ENCODE measurements at places on chromosomes 6 and 20.

DNA sequence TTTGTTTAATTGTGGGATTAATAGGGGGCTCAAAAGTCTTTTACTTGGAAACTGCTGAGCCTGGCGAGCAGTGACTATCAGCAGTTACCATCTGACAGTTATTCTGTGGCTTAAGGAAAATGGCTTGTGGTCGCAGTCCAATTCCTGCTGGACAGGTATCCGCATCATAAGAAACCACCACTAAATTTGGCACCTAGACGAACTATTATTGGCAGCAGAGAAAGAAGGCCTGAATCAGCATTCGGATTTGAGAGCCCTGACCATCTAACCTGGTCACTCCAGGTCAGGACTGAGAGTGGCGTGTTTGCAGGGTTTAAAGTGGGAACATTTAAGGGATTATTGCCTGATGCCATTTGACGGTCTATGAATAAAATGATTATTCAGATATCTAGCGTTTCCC lies 146.4 kb downstream of the RPS12 start:
- no peak for DNase-seq

DNA sequence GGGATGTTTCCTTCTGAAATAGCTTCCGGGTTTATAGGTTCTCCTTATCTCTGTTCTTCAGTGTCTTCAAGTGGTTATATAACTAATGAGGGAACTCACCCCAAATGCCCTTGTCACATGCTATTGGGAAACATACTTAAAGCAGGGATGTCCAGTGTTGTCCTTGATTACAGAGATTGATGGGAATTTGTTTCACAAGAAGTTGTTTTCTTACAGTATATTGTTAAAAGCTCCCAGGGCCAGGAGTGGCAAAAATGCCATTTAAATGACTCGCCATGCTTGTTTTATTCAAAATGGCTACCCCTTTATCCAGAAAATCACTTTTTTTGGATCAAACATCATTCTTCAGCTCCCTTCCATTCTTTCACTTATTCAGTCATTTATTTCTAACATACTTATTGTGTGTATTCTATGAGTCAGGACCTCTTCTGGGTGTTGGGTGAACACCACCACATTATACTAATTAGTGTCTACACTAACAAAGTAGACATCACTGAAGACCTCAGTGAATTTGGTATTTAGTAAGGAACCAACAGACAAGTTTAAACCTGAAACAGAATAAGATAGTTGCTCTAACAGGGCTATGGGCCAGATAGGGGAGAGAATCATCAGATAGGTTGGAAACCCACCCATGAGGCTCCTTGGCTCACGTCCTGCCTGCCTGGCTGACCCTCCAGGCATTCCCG lies 791.1 kb downstream of the MAFB start:
- no peak for DNase-seq

DNA sequence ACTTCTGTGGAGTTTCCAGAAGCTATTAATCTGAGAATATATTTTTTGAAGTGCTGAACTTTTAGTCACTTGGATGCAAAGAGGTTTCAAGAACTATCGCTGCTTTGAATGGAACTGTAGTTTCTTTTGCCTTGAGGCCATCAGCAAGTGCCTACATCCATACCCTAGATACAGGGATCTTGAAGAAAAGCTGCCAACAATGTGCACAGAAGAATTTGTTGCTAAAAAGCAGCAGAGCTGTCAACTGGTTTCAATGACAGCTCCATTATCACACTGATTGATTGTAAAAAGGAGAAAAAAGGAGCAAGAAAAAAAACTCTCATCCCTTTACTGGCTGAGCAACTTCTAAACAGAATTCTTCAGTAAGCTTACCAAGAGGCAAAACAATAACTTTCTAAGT lies 251.0 kb upstream of the NRSN1 start:
- DNase-seq, result no peak

- no peak for DNase-seq
Observed at GRCh38 chr20:40930561-40930960, 98.1 kb upstream of the TOP1 start.

GRCh38 chr6:140316966-140317365 lies 942.5 kb upstream of the CITED2 start:
- DNase-seq, result no peak

- no peak for DNase-seq
Observed at GRCh38 chr6:79232696-79233462, 1.6 kb downstream of the HMGN3 start.

GRCh38 chr6:26412228-26412627 lies 10.2 kb downstream of the BTN3A1 start:
- no peak for DNase-seq

DNA sequence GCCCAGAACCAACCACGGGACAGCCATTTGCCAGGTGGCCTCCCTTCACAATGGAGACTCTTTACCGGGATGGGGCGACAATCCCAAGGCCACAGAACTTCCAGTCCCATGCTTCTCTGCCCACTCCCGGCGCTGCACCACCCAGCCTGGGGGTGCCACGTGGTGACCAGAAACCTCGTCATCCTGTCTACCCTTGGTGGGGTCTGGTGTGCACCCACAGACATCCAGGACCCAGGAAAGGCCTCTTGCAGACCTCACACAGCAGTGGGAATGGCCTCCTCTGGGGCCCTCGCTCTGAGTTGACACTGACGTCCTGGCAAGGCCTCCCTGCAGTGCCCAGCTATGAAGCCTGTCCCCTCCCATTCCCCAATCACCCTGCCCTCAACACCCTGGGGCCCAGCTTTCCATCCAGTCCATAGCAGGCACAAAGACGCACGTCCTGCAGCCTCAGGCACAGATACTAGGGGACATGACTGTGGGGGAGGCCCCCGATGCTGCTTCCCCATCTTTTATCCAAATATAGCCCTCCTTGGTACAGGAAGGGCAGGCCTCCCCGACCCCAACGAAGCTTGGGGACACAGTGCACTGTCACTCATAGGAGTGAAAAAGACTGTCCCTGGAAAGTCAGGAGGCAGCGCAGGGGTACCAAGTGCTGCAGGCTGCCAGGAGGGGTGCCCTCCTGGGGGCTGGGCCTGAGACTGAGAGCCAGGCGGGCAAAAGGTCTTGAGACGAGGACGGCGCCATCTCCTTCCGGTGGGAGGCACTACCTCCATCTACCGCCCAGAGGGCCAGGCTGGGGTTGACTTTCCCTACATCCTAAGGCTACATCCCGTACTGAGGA lies 7.2 kb downstream of the CST7 start:
- no peak for DNase-seq

DNA sequence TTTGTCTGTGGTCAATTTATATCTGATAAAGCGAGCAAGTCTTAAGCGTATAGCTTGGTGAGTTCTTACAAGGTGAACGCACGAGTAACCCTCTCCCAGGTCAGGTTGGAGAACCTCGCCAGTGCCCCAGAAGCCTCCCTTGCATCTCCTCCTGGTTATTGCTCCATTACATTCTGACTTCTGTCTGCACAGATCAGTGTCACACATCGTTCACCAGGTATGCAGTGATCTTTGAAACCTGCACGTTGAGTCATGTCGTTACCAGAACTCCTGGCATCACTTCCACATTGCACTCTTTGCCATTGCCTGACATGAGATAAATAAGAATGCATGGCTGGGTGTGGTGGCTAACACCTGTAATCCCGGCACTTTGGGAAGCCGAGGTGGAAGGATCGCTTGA lies 44.2 kb downstream of the AKAP12 start:
- DNase-seq, result no peak

DNA sequence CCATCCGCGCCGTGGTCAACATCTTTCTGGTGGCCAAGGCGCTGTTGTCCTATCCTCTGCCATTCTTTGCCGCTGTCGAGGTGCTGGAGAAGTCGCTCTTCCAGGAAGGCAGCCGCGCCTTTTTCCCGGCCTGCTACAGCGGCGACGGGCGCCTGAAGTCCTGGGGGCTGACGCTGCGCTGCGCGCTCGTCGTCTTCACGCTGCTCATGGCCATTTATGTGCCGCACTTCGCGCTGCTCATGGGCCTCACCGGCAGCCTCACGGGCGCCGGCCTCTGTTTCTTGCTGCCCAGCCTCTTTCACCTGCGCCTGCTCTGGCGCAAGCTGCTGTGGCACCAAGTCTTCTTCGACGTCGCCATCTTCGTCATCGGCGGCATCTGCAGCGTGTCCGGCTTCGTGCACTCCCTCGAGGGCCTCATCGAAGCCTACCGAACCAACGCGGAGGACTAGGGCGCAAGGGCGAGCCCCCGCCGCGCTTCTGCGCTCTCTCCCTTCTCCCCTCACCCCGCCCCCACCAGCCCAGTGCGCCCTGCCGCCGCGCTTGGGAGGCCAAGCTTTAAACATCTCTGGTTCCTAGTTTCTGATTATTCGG lies 4.0 kb downstream of the SLC32A1 start:
- DNase-seq, result no peak

DNA sequence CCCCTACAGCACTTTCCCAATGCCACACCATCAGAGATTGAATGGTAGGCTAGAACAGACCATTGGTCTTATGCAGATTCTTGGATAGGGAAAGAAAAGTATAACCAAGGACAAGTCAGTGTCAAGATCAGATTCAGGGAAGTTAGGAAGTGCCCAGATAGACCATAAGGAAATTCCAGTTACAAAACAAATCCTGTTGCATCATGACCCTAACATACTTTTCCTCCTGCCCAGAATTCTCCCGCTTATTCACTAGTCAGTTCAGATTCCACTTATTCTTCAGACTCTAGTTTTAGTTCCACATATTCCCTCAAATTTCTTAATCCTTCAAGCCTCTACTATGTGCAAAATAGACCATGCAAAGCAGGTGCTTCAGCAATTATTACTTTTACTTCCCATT lies 20.7 kb downstream of the METTL24 start:
- DNase-seq, result no peak

DNA sequence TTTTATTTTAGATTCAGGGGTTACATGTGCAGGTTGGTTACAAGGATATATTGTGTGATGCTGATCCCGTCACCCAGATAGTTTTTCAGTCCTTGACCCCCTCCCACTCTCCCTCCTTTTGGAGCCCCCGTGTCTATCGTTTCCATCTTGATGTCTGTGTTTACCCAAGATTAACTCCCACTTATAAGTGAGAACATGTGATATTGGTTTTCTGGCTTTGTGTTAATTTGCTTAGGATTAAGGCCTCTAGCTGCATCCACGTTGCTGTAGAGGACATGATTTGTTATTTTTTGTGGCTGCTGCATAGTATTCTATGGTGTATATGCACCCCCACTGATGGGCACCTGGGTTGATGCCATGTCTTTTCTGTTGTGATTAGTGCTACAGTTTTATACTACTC lies 178.6 kb downstream of the PLCB1 start:
- no peak for DNase-seq

- peak; percentile 20 for DNase-seq
Observed at GRCh38 chr6:110878751-110879522, 4.4 kb downstream of the AMD1 start.

DNA sequence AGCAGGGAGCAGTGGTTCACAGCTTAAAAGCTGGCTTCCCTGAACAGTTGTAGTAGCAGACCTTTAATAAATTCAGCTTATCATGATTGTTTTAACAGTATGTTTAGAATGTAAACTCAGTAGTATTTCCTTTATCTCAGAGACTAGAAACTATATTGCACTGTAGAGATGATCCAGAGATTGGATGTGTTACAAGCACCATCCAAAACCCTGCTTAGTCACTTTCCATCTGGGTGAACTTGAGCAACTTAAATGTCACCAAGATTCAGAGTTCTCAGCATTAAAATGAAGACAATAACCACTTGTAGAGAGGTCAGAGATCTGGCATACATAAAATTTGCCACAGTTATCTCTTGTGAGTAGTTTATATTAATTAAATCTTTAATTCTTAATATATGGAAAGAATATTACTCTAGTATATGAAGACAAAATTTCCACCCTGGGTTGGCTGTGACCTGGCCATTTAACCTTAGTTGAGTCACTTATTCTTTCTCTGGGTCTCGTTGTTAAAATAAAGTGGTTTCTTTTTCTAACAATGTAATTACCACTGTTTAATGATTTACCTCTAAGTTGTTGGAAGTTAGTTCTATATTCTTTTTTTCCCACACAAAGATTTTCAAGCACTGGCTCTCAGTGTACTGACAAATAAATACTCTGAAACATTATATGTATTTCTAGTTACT lies 239.2 kb upstream of the FKBP1C start:
- DNase-seq, result no peak

- no peak for DNase-seq
Observed at GRCh38 chr20:2385496-2385895, 4.8 kb downstream of the TGM6 start.

- DNase-seq, result no peak
Observed at GRCh38 chr6:106973018-106973835, 1.3 kb downstream of the CD24 start.

GRCh38 chr6:77715588-77715987 lies 62.7 kb downstream of the MEI4 start:
- no peak for DNase-seq

All from AG04450 (cell line).